Cardiac atrium fibroblast (primary cell): ENCODE measurements at places on chromosomes 2 and 18. TPM values are rescaled to one million over a fixed set of nuclear protein-coding genes. Genes with fewer than 3 reads are reported as not detected.

Gene RGPD5
- 8.9 and 9.2 TPM in 2 replicates for total RNA-seq

Gene PCARE
- total RNA-seq, result not detected in 2 replicates

Gene LOXHD1
- total RNA-seq, result not detected in 2 replicates

Gene SNORC
- not detected in 2 replicates for total RNA-seq

Gene CFAP65
- not detected in 2 replicates for total RNA-seq
